ELR (cell line): ENCODE measurements at places on chromosomes 16 and 17.

DNA sequence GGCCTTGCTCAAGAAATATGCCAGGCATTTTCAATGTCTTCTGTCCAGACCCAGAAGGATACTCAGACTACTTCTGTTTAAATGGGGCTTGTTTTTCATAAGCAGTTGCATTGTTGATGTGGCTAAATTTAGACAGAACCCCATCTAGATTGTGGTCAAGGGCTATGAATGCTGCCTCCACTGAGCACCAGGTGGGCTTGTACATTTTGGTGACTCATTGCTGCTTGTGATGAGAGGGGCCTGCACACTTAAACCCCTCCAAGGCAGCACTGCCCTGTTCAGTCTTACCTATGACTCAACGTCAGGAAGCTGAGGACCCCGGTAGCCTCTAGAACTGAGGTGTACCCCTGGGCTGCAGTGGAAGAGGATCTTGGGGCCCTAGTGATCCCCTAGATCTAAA is 144.0 kb downstream of the PRKCA start:
- no peak for DNase-seq

- no peak for DNase-seq
These were observed 11.4 kb downstream of the NOS2 start for GRCh38 chr17:27788919-27789318.

GRCh38 chr17:74307984-74308773 is 17.8 kb upstream of the KIF19 start:
- DNase-seq: no peak

- no peak for DNase-seq
These were observed 34.1 kb downstream of the CDRT15 start for GRCh38 chr17:14202388-14203166.

GRCh38 chr17:3678095-3678820 is 9.6 kb downstream of the EMC6 start:
- DNase-seq: no peak

DNA sequence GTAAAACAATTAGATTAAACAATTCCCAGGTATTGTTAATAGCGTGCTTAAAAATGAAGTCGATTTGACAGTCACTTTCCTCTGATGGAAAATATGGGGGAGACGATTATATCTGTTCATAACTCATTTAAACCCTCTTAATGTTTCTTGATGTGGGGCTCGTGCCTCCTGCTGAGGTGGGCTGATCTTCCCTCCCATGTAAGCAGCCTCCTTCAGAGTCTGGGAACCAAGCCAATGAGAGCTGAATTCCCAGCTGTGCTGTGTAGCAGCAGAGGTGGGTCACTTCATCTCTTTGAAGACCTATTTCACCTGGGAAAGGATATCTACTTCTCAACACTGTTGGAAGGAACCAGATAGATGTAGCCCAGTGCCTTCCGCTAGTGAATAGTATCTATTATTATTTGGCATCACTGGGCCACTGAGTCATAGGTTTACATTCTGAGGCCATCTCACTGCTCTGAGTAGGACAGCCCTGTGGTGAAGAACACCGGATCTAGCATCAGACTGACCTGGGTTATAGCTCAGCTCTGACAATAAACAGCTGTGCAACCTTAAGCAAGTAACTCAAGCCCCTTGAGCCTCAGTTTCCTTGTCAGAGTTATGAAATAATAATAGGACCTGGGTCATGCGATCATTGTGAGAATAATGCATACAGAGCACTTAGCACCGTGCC is 85.3 kb upstream of the C16orf82 start:
- DNase-seq: peak; percentile 90

- no peak for DNase-seq
These were observed 37.5 kb upstream of the ACSM2B start for GRCh38 chr16:20613481-20614185.

DNA sequence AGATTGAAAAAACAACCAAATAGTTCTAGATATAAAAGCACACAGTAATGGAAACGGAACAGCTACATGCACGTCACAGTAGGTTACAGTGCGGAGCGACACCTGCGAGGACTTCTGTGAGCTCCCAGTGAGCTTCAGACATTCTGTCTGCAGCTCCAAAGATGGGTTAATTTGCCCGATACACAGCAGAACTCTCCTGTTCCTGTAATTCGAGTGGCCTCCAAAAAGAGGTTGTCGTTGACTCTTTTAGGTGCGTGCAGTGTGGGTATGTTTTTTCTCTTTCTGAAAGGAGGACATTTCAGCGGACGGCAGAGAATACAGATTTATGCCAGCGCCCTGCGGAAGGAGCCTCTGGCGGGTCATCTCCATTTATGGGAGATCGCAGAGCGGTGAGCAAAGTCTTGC is 2.9 kb downstream of the OR1F1 start:
- peak; percentile 32 for DNase-seq

- DNase-seq: no peak
These were observed 23.4 kb downstream of the ITGAE start for GRCh38 chr17:3777366-3778120.

GRCh38 chr17:489758-490329 is 137.2 kb upstream of the RPH3AL start:
- peak; percentile 73 for DNase-seq

DNA sequence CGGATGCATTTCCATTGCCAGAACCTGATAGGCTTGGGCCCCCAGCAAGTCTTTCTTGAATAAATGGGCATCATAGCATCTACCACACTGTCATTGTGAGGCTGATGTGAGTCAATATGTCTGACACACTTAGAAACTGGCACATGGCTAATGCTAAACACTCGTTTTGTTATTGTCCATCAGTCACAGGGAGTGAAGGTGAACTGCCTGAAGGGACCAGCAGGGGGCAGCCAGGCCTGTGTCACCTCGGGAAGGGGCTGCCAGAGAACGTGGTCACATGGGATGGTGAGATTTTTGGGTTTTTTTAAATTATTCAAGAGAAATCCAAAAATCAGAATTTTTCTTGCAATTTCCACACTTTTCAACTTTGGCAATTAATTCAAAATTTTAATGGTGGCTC is 831 bp upstream of the RCVRN start:
- DNase-seq: peak; percentile 18

GRCh38 chr17:61709567-61709966 is 118.5 kb upstream of the NACA2 start:
- no peak for DNase-seq

GRCh38 chr16:3094289-3095027 is 4.6 kb downstream of the ZSCAN10 start:
- peak; percentile 51 for DNase-seq

DNA sequence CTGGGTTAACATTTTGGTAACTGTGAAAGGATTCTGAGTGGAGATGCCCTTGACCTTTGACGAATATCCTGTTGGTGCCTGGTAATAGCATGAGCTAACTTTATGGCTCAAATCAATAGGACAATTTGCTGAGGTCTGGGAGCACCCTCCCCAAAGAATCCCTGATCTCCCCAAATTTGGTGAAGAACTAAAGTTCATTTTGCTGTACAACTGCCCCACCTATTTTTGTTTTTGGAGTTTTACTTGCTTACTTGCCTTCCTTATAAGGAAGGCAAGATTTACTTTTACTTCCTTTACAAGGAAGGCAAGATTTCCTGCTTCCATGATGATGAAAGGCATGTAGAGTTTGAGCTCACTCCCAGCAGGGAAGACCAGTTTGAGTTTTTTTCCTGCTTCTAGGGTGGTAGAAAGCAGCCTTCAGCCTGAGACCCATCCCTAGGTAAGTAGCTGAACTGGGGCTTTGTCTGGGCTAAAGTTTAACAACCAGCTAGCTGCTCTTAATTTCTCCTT is 2.8 kb downstream of the KRTAP4-9 start:
- DNase-seq: no peak

DNA sequence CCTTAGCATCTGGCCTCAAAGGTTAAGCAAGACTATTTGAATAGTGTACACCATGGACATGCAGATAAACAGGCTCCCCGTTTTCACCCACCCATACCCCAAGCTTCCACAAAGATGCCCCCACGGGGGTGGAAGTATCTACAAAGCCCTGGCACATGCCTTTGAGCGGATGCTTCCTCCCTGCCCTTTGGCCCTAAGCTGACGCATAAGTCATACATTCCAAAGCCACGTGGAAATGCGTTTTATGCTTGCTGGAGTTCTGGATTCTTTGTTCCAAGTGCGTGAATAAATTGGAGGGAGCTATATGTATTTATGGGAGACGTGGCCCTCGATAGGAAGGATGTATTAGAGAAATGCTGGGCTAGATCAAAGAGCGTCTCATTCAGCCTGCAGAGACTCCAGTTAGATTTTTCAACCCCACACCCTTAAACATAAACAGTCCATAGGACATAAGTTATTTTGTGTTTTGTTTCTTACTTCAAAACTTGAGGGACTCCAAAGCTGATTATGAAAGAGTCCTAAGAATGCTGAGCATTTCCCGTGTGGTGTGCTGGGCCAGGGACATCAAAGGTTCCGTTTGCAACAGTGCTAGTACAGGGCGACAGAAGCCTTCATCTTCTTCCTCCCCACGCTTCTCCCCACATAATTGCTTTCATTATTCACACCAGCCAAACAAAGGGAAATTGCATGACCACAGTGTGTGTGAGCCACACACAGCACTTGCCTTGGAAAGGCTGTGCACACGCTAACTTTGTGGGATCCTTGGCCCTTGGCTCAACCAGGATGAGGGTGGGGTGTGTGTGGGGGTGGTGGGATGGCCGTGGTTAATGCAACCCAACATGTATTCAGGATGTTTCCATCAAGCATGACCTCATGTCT is 73.6 kb downstream of the WIPI1 start:
- peak; percentile 97 for DNase-seq

DNA sequence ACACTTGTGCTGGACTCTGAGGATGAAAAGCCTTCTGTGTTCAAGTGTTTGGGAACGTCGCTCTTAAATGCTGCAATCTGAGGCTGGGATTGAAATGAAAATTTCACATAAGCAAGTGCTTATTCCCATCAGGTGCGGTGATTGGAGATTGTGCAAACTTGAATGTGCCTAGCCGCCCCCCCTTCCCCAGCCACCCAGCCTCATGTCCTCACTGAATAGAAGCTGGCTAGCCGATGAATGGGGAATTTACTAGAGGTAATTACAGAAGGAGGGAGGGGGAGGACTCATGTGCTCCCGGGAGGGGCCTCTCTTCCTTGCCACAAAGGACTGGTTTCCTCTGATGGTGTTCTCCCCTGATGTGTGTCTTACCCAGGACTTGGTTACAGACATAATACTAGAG is 544.8 kb upstream of the EEF2KMT start:
- DNase-seq: no peak

DNA sequence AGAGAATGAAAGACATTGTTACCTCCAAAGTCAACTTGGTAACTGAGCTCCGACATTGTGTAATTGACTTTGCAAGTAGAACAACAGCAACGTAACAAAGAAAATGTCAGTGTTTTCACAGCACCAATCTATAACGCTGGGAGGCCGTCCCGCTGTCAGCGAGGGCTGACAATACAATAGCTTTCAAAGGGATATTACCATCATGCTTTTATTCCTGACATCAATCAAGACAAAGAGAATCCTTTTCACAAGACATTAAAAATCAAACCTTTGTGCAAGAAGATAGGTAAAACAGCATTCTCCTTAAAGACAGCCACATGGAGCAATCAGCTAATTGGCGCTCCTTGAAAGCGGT is 6.2 kb downstream of the ZNF423 start:
- no peak for DNase-seq

DNA sequence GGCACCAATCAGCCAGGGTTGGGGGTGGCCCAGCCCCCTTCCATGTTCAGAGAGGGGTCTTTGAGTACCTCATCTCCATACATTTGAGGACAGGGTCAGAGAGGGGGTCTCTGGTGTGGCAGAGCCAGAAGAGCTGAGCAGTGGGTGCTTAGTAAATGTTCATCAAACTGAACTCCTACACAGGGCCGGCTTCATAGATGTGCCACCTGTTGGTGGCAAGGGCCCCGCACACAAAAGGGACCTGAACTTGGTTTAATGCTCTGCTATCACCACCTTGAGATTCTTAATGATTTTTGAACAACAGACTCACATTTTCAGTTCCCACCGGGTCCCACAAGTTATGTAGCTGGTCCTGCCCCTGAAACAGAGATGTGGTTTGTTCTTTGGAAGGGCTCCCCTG is 9.0 kb upstream of the C1QL1 start:
- DNase-seq: no peak

GRCh38 chr17:36807496-36808179 is 129.6 kb upstream of the LHX1 start:
- no peak for DNase-seq

DNA sequence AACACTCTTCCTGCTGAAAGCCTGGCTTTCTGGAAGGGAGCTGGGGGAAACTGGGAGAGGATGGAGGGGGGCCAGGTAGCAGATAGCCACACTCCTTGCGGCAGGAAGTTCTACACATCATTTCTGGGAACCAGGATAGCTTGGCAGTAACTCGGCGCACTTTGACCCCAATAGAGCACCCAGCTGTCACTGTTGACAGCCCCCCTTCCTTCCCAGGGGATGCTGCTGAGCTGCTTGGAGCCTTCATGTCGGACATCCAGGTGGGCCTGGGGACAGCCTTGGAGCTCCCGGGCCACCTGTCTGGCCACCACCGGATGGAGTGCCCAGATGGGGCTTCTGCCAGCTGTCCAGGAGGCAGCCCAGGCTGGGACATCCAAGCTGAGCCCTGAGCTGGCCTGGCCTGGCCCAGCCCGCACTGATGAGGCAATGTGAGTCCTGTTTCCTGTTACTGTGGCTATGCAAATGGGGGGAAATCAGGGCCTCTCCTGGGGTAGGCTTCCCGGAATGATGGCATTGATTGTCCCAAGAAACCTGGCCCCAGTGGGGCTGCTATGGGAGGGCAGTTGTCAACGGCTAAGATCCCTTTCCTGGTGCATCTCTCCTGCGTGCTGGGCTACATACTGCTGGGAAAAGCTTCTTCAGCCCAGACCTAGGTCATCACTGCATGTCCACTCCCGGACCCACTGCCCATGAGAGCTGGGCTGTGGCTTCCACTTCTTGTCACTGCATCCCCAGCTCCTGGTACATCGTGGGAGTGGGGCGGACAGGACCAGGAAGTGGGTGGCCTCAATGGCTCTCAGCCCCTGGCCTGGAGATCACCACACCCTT is 50.0 kb downstream of the SOCS1 start:
- DNase-seq: peak; percentile 65

GRCh38 chr17:280216-280615 is 72.4 kb downstream of the RPH3AL start:
- no peak for DNase-seq
